ENCODE measurements at places on chromosomes 1 and 21. TPM values are rescaled to one million over a fixed set of nuclear protein-coding genes. Genes with fewer than 3 reads are reported as not detected.

DNA sequence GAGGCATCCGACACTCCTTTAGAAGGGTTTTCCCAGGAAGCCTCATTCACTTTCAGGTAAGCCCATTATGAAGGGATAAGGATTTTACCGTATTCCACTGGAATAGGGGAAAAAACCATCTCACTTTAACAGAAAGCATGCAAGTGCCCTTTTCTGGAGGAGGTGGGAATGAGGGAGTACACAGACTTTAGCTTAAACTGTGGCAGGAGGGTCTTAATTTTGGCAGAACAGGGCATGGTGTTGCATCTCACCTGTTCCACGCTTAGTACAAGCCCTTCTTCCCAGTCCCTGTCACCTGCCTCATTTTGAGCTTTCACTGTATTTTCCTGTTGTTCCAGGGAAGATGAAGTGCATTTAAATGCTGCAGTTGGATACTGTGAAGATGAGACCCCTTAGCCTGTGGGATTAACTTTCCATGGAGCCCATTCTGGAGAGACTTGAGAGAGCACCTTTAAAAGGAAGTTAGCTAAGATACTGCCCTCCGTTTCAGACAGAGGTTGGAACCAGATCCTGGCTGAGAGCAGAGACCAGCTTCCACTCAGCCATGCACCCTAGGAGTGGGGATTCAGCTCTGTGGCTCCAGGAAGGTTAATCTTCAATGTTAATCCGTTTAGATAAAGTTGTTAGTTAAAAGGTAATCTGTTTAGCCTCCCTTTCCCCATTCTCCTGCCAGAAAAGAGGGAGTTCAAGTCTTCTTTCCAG lies 42.6 kb downstream of the PBX1 start:
- no peak for DNase-seq

DNA sequence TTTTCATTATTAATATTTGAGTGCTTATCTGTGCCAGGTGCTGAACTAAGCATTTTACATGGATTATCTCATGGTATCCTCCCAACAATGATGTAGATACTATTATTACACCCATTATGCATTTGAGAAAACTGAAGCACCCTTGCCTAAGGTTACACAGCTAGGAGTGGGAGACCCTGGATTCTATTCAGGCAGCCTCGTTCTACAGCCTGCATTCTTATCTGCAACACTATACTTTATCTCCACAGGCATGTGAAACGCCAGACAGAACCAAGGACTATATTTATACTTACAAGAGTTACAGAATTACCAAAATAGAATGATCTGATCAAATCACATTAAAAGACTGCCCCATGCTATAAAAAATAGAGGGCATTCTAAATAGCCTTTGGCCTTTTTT lies 22.4 kb downstream of the LPAR3 start:
- no peak for DNase-seq

DNA sequence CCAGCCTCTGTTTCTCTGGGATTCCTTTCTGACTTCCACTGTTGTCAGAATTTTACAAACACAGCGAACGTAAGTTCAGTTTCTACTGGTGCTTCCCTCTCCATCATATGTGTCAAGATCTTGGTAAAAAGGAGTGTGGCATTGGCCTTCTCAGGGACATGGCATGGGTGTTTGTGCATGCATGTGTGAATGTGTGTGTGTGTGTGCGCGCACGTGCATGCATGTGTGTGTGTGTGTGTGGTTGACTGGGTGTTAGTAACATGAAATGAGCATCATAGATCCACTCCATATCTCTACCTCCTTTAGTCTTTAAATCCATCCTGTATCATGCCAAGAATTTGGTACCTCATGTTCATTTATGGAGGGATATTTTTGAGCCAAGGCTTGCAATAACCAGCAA lies 411.3 kb downstream of the NPHP4 start:
- no peak for DNase-seq

SGIP1 gene
- total RNA-seq = 45.4 TPM

SEC16B gene
- 0.39 TPM for total RNA-seq

CD1B gene
- total RNA-seq = not detected
